ENCODE measurements at places on chromosomes 5 and 9.
A peak's percentile ranks its signal among the peaks of the same experiment; 100 is the strongest.

- DNase-seq, result peak; percentile 43
Measured at GRCh38 chr5:68196876-68197275, 18.7 kb upstream of the PIK3R1 start.

DNA sequence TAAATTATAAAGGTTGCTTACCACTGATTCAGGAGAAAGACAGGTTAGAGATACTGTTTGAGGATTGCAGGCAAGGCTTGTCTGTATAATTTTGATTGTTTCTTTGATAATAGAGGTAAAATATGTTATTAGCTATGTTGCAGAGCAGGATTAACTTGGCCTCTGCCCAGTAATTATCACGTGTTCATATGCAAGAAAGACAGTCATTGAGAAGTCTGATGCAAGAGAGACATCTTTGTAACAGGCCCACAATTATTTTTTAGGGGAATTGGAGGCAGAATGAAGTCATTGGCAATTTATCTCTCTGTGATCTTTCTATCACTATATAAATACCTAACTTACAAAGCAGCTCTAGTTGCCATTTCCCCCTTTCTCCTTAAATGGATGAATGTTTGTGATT is 46.0 kb downstream of the SLC44A1 start:
- DNase-seq, result no peak

DNA sequence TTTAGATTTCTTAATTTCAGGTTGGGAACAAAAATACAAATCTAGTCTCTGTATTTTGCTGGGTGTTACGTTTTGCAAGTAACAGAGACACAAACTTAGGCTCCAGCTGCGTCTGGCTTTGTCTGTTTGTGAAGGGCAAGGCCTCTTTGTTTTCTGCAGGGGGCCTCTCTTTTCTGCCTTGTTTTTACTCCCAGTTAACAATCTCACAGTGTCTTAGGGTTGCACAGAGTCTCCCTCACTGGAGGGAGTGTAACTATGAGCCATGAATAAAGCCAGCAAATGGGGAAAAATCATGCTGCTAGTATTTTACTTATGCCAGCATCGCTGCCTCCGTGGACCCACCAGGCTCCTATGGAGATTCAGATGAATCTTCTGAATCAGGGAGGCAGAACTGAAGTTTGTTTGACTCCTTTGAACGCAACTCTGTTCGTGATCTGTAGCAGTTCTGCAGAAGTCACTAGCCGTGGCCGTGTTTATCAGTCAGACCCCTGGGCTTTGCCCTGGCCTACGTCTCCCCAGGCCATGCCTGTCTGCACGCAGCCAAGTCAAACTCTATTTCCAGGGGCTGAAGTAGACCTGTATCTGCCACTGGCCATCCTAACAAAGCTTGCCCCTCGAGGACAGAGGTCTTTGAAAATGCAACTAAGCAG is 77.2 kb downstream of the ATP10B start:
- no peak for DNase-seq

- no peak for DNase-seq
Measured at GRCh38 chr9:120510816-120511215, 69.2 kb downstream of the CDK5RAP2 start.

- DNase-seq, result no peak
Measured at GRCh38 chr5:100004969-100005368, 530.2 kb upstream of the FAM174A start.

- no peak for DNase-seq
Measured at GRCh38 chr5:171968531-171968930, 37.9 kb downstream of the FBXW11 start.

DNA sequence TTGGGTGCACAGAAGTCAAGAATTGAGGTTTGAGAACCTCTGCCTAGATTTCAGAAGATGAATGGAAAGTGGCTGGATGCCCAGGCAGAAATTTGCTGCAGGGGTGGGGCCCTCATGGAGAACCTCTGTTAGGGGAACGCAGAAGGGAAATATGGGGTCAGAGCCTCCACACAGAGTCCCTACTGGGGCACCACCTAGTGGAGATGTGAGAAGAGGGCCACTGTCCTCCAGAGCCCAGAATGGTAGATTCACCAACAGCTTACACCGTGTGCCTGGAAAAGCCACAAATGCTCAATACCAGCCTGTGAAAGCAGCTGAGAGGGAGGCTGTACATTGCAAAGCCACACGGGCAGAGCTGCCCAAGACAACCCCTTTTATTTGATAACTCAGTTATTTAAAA is 383.5 kb downstream of the TLE4 start:
- DNase-seq, result no peak

GRCh38 chr5:86679949-86680348 is 62.2 kb downstream of the COX7C start:
- DNase-seq, result no peak

GRCh38 chr5:147746986-147747385 is 35.5 kb downstream of the JAKMIP2 start:
- no peak for DNase-seq

GRCh38 chr9:121350993-121351561 is 19.0 kb downstream of the STOM start:
- no peak for DNase-seq

DNA sequence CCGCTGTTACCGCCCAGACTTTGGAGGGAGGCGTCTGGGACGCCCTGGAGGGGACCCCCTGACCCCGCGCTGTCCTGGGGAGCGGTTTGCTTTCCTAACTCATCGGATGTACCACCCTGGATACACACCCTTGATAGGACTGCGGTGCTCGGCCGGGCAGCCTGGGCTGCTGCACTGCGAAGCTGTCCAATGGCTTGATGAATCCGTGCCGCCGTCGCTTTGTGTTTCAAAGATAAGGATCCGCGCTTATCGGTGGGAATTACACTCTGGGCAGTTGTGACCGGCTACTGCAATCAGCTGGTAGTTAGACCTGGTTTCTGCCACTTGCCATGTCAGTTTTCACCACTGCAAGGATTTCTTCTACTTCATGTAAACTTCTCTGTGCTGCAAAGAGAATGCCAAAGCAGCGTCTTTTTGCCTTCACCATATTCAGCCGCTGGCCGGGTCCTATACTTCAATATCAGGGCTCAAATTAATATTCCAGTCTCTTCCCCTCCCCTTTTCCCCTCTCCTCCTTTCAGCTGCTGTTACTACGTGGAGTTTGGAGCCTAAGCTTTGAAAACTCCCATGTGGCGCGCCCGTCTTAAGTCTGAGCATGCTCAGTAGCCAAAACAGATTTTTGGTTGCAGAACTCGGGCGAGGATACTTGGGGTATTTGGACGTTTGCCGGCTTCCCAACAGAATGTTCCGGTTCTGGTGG is 727 bp downstream of the SMAD5 start:
- DNase-seq, result peak; percentile 27

- no peak for DNase-seq
Measured at GRCh38 chr5:140342896-140343295, 3.5 kb downstream of the HBEGF start.

DNA sequence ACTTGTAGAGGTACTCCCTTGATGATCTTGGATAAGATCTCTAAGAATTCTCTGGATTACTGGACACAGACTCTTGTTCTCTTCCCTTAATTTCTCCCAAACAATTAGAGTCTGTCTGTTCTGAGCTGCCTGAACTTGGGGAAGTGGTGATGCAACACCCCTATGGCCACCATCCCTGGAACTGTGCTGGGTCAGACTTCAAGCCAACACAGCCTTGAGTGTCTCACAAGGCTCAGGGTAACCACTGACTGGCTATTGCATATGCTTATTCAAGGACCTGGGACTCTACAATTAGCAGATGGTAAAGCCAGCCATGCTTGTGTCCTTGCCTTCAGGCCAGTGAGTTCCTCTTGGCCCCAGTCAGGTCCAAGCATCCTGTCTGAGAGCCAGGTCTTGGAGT is 504.5 kb downstream of the MAN2A1 start:
- DNase-seq, result no peak

- DNase-seq, result peak; percentile 14
Measured at GRCh38 chr9:101458963-101459631, 23.5 kb upstream of the ALDOB start.

GRCh38 chr9:126157826-126158587 is 168.6 kb upstream of the MVB12B start:
- DNase-seq, result no peak

GRCh38 chr9:124621371-124622328 is 114.5 kb upstream of the NR5A1 start:
- DNase-seq, result no peak

DNA sequence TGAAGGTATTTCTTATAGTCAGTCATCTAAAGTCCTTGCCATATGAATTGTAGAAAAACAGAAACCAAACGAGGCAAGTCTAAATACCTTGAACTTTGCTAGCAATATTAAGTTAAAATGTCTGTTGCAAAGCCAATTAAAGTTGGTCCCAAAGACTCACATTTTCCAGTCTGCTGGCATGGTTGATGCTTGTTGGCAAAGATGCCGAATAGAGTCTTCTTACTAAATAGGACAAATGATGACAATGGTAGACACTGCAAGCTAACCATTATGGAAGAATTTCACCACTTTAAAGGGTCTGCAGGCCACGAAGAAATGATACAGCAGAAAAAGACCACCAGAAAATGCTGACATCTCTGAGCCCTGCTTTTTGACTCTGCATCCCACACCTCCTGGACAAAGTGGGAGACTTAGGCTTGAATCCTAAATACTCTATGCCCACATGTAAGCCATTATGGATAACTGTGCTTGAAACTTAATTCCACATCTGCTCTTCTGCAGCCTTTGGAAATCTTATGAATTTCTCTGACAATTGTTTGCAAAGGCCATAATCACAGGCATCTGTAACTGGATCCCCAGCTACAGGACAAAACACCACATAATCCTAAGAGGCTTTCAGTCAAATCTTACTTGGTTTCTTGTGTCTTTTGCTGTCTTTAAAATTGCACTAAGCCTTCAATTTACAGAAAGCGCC is 61.3 kb downstream of the LHFPL2 start:
- DNase-seq, result no peak

GRCh38 chr9:132800038-132800648 is 77.9 kb downstream of the AK8 start:
- peak; percentile 53 for DNase-seq

- no peak for DNase-seq
Measured at GRCh38 chr9:17021387-17021970, 113.4 kb upstream of the CNTLN start.

DNA sequence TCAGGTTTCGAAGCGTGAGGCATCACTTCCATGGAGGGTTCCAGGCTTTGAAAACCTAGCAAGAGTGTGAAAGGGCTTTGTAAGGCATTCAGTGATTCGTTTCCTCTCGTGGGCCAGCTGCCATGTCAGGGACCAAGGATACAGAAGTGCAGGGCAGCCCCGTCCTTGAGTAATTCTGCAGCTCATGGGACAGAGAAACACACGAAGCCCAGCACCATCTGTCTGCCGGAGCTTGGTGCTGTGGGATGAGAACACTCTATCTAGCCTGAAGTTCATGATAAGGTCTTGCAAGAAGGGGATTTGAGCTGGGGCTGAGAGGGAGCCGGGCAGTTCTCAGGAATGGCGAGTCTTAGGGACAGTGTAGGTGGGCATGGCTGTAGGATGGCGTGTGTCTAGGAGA is 55.8 kb downstream of the ANKRD33B start:
- no peak for DNase-seq

DNA sequence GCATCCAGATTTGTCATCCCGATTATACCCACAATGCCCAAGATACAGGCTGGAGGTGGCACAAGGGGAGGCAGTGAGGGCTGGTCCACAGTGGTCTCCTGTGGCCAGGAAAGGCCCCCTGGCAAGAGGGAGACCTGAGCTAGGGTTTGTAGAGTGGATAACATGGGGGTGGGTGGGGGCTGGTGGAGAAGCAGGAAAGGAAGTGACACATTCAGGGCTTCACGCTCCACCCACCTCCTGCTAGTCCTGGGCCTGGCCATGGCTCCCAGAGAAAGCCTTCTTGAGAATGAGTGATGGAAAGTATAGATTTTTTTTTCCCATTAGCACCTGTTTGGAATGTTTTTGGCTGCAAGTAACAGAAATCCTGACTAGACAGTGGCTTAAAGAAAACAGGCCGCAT is 81.3 kb downstream of the ANKRD33B start:
- no peak for DNase-seq

GRCh38 chr9:115191667-115192066 is 73.7 kb upstream of the TNC start:
- DNase-seq, result no peak

DNA sequence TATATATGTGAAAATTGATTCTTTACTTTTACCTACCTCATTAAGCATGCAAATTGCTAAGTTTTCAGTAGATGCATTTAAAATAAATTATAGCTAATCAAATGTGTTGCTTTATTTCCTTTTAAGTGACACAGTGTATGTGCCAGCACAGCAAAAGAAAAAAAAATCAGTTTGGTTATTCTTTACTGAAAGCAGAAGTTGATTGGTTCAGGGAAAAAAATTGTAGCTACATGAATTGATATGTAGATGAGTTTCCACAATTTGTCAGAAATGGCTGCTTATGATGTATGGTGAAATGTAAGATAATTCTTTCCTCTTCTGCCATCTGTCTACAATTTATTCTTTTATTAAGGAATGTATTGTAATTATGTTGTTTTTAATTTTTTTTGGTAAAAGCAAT is 57.8 kb downstream of the PARP8 start:
- DNase-seq, result no peak

GRCh38 chr5:108620516-108620915 is 127.2 kb upstream of the FER start:
- no peak for DNase-seq

GRCh38 chr5:177508837-177509236 is 789 bp downstream of the DOK3 start:
- peak; percentile 53 for DNase-seq

DNA sequence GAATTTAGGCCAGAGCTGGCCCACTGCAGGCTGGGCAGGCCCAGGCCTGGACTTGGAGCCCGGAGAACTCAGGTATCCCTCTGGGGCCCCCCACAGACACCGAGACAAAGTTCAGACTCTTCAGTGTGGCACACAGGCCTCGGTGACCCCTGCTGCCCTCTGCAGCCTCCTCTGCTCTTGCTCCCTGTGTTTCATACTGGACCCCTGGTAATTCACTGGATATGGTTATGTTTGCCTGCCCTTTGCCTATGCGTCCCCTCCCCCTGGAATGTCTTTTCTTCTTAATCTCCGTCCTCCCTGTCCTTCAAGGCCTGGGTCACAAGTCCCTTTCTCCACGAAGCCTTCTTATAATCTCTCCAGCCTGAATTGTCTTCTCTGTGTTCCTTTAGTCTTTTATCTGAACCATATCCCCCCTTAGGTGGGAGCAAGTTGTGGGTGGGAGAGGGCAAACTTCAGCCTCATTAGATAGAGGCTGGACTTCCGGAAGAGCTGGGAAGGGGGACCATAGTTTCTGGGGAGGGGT is 30.1 kb downstream of the GSN start:
- DNase-seq, result no peak

DNA sequence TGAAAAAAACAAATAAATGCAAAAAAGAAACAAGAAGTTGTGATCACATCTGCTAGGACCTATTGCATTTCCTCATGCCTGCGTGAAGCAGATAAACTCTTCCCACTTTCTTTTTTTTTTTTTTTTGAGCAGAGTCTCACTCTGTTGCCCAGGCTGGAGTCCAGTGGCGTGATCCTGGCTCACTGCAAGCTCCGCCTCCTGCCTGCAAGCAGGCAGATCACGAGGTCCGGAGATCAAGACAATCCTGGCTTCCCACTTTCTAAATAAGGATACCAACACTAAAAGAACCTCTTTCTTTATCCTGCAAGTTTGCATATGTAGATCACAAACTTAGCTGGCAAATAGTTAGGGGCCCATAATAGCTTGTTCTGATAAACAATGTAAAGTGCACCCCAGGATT is 128.6 kb downstream of the ASTN2 start:
- no peak for DNase-seq
